ENCODE measurements at places on chromosomes 11 and 22. TPM values are rescaled to one million over a fixed set of nuclear protein-coding genes. Genes with fewer than 3 reads are reported as not detected.

DNA sequence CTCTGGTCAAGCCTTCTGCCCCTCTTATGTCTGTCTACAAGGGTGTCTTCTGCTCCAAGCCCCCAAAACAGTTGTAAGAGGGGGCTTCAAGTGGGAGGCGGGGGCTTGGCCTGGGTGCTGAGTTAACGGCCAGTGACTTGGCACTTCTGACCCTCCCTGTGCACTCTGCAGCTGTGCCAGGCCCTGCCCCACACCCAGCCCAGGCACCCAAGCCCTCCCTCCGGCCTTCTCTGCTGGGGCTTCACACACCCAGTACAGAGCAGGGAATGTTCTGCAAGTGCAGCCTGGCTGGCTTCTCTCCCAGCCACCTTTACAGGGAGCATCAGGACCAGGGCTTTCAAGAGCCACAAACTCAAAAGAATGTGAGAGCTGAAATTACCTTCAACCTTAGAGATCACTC is 3.8 kb downstream of the TMEM121B start:
- H3K27me3 ChIP-seq: no peaks in the 10 kb centered on the region
- DNase-seq: no peak
- H3K27ac ChIP-seq: no peak overlapping the region
- no peaks in the 10 kb centered on the region for H3K36me3 ChIP-seq

DNA sequence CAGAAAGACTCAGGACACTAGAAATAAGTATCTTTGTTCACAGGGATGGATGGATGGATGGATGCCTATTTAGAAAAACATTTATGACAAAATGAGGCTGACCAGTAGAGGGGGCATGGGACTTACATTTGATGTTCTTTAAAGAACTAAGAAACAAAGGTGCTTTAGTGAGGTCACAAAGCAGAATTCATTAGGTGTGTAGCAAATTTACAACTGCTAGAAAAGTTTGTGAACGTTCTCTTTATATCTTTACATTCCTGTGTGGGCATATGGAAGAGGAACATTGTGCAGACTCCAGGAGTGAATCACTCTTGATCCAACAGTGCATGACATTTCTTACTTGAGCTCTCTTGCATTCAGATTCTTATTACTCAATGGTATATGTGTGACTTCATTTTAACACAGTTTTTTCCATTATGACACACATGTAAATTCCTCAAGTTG is 15.8 kb upstream of the SIK2 start:
- no peak overlapping the region for H3K27ac ChIP-seq
- DNase-seq: no peak
- no peak overlapping the region for H3K4me3 ChIP-seq
- no peaks in the 10 kb centered on the region for H3K4me1 ChIP-seq
- no peaks in the 10 kb centered on the region for H3K27me3 ChIP-seq

Gene OTOG
- total RNA-seq: not detected

DNA sequence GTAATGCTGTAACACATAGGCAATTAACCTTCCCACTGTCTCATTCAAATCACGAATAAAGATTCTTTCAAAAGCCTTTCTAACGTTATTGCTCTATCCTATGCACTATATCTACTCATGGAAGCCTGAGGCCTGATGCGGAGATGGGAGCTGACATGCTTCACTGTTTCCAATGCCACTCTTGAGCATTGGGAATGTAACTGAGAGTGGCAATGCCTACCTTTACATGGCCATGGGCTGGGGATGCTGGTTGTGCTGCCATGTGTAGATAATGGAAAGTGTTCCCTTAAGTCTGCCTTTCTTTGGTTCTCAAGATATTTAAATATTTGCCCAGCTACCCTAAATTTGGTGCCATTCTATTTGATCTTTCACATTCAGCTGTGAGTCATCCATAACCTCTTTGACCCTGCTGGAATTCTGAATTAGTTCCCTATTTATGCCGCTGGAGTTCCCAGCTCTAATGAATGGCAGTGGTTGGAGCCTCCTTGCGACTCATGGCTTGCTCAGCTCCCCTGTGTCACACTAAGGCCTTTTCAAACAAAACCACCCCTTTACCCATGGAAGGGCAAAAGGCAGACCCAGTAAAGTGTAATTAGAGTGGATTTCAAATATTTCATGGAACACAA is 21.4 kb upstream of the DKK3 start:
- H3K27me3 ChIP-seq: no peaks in the 10 kb centered on the region
- no peaks in the 10 kb centered on the region for H3K36me3 ChIP-seq
- peaks cover 6% of the 10 kb centered on the region for H3K4me1 ChIP-seq
- H3K27ac ChIP-seq: no peak overlapping the region
- no peak for DNase-seq

- peaks cover 45% of the 10 kb centered on the region for H3K36me3 ChIP-seq
- H3K4me1 ChIP-seq: no peaks in the 10 kb centered on the region
- no peak overlapping the region for H3K27ac ChIP-seq
- no peak for DNase-seq
These were observed 87.2 kb upstream of the GRIK4 start for GRCh38 chr11:120424185-120424969.

- no peaks in the 10 kb centered on the region for H3K36me3 ChIP-seq
- no peak overlapping the region for H3K4me3 ChIP-seq
- no peak for DNase-seq
- H3K27ac ChIP-seq: no peak overlapping the region
- no peaks in the 10 kb centered on the region for H3K4me1 ChIP-seq
- H3K27me3 ChIP-seq: no peaks in the 10 kb centered on the region
These were observed 3.8 kb downstream of the CBLIF start for GRCh38 chr11:59841514-59841913.

Gene PATE2
- total RNA-seq: not detected

DNA sequence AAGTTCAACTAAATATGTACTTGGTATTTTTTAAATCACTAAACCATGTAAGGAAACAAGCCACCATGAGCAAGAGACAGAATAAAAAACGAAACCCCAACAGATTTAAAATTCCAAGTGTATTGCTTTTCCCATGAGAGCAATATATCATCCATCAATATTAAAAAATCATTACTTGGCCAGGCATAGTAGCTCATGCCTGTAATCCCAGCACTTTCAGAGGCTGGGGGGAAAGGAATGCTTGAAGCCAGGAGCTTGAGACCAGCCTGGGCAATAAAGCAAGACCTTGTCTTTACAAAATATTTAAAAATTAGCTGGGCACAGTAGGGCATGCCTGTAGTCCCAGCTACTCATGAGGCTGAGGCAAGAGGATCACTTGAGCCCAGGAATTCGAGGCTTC is 190.8 kb downstream of the TTC28 start:
- H3K4me3 ChIP-seq: no peak overlapping the region
- no peaks in the 10 kb centered on the region for H3K27me3 ChIP-seq
- H3K36me3 ChIP-seq: no peaks in the 10 kb centered on the region
- H3K4me1 ChIP-seq: no peaks in the 10 kb centered on the region
- no peak overlapping the region for H3K27ac ChIP-seq

- H3K4me1 ChIP-seq: no peaks in the 10 kb centered on the region
- H3K27ac ChIP-seq: no peak overlapping the region
- no peaks in the 10 kb centered on the region for H3K36me3 ChIP-seq
- DNase-seq: no peak
These were observed 46.4 kb upstream of the OR5D13 start for GRCh38 chr11:55726715-55727324.

DNA sequence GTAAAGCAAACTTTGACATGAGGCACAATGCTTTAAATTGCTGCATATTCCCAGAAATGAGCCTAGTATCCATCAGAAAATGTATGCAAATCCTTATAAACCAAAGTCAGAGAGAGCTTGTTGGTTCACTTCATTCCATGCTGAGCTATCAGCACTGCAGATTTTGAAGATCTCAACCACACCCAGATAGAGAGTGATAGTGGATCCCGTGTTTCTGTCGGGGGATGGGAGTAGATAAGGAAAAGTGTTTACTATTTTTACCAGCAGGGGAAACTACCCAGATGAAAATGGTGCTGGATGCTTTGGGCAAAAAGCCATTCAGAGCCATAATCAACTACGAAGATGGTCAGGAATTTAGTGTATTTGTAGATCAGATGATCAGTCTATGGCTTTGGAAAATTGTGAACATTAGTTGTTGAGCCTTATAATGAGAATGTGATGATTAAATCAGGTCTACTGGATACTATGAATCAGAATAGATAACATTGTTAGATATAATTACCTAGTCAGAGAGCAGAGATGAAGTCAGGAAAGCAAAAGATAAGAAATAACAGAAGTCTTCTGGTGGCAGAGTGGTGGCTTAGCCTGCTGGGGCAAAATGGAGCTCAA is 10.8 kb downstream of the OR51B6 start:
- H3K36me3 ChIP-seq: no peaks in the 10 kb centered on the region
- no peaks in the 10 kb centered on the region for H3K27me3 ChIP-seq

GRCh38 chr11:71991494-71991893 is 7.2 kb upstream of the IL18BP start:
- H3K36me3 ChIP-seq: no peaks in the 10 kb centered on the region
- no peak overlapping the region for H3K27ac ChIP-seq
- H3K4me3 ChIP-seq: no peak overlapping the region

GRCh38 chr11:106553304-106553703 is 465.0 kb downstream of the GUCY1A2 start:
- H3K36me3 ChIP-seq: no peaks in the 10 kb centered on the region
- no peaks in the 10 kb centered on the region for H3K4me1 ChIP-seq
- H3K4me3 ChIP-seq: no peak overlapping the region

GRCh38 chr11:58577555-58578135 is 1.2 kb upstream of the ZFP91 start:
- H3K4me3 ChIP-seq: peak overlapping the region; percentile 95
- H3K4me1 ChIP-seq: peaks cover 70% of the 10 kb centered on the region
- DNase-seq: peak; percentile 45
- H3K36me3 ChIP-seq: no peaks in the 10 kb centered on the region
- H3K27ac ChIP-seq: peak overlapping the region; percentile 100

DNA sequence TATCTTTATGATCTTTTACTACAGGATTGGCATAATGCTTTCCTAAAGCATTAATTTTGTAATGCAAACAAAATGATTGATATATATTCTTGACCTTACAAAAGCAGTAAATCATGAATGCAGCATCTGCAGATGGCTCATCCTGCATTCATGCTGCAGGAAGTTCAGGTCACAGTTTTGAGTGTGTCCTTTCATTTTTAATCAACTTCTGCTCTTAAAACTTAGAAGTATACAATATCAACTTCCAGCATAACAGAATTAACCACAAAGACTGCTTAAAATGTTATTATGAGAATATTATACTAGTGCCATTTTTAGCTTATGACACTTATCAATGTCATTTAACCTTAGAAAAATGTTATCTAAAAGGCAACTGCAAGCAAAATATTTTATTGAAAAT is 54.0 kb downstream of the SLC36A4 start:
- no peaks in the 10 kb centered on the region for H3K4me1 ChIP-seq
- DNase-seq: no peak
- H3K36me3 ChIP-seq: no peaks in the 10 kb centered on the region
- H3K4me3 ChIP-seq: no peak overlapping the region

Gene MFRP
- not detected for total RNA-seq

Gene DCHS1
- 1.5 TPM for total RNA-seq

- H3K4me3 ChIP-seq: peak overlapping the region; percentile 91
- DNase-seq: no peak
- peak overlapping the region; percentile 97 for H3K27ac ChIP-seq
These were observed 962 bp downstream of the SIRT3 start for GRCh38 chr11:235180-235579.

DNA sequence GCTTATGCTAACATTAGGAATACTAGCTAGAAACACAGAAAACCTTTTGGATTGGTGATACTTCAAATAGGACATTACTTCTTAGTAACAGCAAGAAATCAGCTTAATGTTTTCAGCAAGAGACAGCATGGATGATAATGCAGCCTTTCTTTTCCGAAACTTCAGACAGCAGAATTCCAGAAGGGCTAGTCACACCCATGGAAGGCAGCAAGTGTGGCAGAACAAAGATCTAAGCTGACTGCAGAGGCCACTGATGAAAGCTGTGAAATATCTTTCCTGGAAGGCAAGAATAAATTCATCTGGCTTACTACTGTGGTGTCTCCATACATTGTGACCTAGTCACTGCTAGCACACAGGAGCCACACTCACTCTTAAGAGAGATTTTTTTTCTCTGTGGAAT is 100.3 kb downstream of the CCDC83 start:
- peaks cover 34% of the 10 kb centered on the region for H3K36me3 ChIP-seq
- no peak overlapping the region for H3K4me3 ChIP-seq
- no peaks in the 10 kb centered on the region for H3K27me3 ChIP-seq
- no peak overlapping the region for H3K27ac ChIP-seq
- DNase-seq: no peak

DNA sequence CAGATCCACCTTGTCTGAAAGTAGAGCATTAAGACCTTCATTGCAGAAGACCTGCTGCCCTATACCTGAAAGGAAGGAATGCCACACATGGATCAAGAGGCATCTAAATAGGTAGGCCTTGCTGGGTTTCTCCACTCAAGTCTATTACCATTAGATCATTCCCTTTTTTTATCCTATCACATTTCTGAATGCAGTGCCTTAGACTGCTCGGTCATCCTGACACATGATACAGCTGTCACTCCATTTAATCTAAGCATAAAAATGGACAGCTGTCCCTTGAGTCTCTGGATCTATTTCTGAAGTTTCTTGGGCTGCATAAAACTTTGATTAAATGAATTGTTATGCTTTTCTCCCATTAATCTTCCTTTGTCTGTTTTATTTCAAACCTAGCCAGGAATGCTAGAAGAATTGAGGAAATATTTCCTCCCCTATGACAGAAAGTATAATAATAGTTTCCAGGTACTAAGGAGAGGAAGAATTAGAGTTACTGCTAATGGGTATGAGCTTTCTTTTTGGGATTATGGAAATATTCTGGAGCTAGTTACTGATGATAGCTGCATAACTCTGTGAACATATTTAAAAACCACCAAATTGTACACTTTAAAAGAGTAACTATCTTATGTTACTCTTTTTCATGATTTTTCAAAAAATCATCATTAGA is 88.0 kb downstream of the DLG2 start:
- peak overlapping the region; percentile 68 for H3K27ac ChIP-seq
- H3K4me3 ChIP-seq: no peak overlapping the region
- peak; percentile 28 for DNase-seq
- no peaks in the 10 kb centered on the region for H3K36me3 ChIP-seq
- peaks cover 23% of the 10 kb centered on the region for H3K4me1 ChIP-seq

- H3K36me3 ChIP-seq: no peaks in the 10 kb centered on the region
- H3K27ac ChIP-seq: no peak overlapping the region
- DNase-seq: no peak
- no peaks in the 10 kb centered on the region for H3K27me3 ChIP-seq
These were observed 14.3 kb upstream of the CBX6 start for GRCh38 chr22:38886333-38886732.

DNA sequence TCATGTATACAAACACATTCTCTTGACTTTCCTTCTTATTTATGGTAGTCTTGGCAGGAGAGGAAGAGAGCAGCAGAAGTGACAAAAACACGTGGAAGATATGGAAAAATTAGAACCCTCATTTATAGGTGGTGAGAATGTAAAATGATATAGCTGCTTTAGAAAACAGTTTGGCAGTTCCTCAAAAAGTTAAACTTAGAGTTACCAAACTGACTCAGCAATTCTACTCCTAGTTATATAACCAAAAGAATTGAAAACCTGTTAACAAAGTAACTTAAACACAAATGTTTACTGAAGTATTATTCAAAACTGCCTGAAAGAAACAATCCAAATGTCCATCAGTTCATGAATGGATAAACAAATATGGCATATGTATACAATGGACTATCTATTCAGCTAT is 16.8 kb downstream of the NUCB2 start:
- peak overlapping the region; percentile 12 for H3K27ac ChIP-seq
- no peaks in the 10 kb centered on the region for H3K27me3 ChIP-seq
- no peak overlapping the region for H3K4me3 ChIP-seq
- H3K36me3 ChIP-seq: no peaks in the 10 kb centered on the region

- H3K27me3 ChIP-seq: no peaks in the 10 kb centered on the region
- no peaks in the 10 kb centered on the region for H3K4me1 ChIP-seq
- no peak for DNase-seq
- H3K4me3 ChIP-seq: no peak overlapping the region
These were observed 84.6 kb upstream of the LRRC55 start for GRCh38 chr11:57097149-57097548.

- no peak for DNase-seq
- no peak overlapping the region for H3K4me3 ChIP-seq
- H3K4me1 ChIP-seq: peaks cover 12% of the 10 kb centered on the region
These were observed 59.2 kb downstream of the MED15 start for GRCh38 chr22:20566420-20567260.
